NCI-H1436 (cell line): ENCODE measurements at places on chromosomes 4 and X.
A peak's percentile ranks its signal among the peaks of the same experiment; 100 is the strongest.

DNA sequence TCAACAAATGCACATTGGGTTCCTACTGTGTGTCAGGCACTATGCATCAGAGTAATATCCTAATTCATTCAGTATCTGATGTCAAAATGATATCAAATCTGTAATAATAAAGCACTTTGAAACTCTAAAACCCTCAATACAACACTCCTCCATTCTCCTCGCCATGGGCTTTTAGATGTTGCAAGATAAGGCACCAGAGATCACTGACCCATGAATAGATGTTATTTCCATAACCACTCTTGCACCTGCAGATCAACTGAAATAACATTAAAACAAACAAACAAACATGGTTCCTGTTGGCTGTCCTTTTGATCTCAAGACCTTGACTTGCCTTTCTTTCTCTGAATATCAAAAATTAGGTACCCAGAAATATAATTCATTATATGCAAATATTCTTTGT is 100.2 kb downstream of the MAB21L2 start:
- no peak for DNase-seq

DNA sequence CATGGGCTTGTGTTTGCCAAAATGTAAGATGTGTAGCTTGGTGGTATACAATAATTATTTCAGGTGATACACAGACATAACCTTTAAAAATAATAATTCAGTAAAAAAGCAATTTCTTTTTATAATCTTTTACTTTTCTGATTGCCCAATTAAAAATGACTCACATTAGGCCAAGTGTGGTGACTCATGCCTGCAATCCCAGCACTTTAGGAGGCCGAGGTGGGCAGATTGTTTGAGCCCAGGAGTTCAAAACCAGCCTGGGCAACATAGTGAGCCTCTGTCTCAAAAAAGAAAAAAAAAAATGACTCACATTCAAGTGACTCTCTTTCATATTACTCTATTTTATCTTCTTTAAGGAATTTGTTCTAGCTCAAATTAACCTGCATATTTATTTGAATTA is 449.4 kb upstream of the HTR2C start:
- no peak for DNase-seq

DNA sequence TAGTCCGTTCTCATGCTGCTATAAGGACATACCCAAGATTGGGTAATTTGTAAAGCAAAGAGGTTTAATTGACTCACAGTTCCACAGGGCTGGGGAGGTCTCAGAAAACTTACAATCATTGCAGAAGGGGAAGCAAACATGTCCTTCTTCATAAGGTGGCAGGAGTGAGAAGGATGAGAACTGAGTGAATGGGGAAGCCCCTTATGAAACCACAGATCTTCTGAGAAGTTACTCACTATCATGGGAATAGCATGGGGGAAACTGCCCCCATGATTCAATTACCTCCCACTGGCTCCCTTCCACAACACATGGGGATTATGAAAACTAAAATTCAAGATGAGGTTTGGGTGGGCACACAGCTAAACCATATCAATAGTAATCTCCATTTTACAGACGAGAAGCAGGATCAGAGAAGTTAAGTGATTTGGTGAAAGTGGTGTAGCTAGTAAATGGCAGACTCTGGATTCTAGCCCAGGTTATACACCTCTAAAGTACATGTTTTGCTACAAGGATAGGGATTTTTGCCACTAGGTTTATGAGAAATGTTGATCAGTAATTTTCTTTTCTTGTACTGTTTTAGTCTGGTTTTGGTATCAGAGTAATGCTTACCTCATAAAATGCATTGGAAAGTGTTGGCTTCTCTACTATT is 47.3 kb upstream of the C1GALT1C1 start:
- no peak for DNase-seq

DNA sequence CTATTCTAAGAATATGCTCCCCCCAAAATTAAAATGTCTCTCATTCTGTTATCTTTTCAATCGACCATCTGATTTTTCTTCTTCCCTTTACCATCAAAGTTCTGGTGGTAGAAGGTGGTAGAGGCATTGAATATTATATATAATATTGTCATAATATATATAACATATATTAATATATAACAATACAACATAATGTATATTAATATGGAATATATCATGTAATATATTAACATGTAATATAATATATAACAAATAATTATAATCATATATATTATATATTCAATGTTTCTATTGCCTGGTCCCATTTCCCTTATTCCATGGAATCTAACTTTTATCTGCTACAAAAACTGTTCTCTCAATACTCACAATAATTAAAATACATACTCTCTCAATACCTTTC is 40.6 kb downstream of the STPG2 start:
- DNase-seq: no peak

DNA sequence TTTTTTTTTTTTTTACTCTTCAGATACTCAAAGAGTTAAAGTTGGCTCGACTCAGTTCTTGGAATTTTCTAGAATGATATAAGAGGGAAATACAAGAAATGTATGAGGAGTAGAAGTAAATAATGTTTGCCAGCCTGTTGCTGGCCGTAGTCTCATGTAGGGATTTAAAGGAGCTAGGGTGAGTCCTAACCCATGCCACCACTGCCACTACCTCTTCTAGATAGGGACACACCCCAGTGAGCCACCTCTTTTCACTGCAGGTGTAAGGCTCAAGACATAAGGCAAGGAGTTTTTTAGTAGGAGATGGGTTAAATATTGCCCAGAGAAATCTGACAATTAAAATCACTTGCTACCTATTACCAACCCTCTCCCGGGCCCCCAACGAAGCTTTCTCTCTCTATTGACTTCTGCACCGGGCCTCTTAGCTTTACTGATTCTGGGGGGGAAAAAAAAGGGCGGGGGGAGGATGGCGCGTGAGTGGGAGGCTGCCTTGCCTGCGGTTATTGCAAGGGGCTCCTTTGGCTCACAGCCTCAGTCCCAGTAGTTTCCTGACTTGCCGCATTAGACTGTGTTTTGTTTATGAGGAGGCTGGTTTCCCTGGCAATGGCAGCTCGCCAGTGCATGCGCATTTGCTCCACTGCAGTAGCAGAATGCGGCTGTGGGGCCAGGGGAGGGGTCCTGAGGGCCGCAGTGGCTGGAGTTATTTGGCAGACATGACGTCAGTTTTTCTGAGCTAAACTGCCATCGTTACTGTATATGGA is 3.0 kb downstream of the LINC00632 start:
- DNase-seq: no peak

GRCh38 chr4:121767166-121767565 is 2.2 kb upstream of the SMIM43 start:
- DNase-seq: no peak

DNA sequence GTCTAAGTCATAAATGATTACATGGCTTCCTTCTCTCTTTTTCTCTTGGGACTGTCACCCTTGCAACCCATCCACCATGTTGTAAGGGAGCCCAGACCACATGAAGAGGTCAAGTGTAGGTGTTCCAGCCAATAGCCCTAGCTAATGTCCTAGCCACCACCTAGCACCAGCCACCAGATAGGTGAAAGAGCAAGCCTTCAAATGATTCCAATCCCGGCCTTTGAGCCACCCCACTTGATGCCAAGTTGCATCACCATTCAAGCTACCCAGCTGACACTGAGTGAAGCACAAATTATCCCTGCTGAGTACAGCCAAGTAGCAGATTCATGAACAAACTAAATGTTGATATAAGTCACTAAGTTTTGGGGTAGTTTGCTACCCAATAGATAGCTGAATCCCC is 274.3 kb downstream of the BCOR start:
- no peak for DNase-seq

DNA sequence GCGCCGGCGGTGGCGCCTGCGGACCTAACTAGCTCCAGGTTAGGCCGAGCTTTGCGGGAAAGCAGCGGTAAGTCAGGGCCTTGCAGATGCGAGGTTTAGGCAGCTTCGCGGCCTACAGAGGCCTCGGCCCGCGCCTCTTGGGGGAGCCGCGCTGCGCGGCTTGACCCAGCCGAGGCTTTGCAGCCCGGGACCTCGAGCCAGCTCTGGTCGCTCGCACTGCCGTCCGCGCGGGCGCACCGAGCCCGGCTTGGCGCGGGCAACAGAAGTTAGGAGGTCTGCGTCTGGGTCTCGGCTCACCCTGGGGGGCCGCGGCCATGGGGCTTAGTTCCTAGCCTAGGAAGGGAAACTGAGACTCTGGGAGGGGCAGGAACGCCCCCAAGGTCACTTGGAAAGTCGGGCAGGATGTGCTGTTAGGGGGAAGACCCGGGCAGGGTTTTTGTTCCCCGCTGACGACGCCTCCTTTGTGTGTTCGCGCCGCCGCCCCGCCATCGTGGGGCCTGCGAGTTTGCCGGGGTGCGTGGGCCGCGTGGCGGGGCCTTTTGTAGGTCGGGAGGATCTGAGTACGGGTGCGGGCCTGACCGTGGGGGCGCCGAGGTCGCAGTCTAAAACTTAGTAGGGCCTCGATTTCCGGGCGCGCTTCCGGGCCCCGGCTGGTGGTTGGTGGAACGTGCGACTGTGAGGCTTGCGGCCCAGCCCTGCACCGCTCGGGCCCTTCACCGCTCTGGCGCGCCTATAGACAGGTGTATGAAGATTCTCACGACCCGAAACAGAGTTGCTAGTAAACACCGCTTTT is 482 bp downstream of the RNF4 start:
- peak; percentile 12 for DNase-seq

GRCh38 chr4:159227984-159228383 is 125.1 kb downstream of the RAPGEF2 start:
- DNase-seq: no peak

- DNase-seq: no peak
Observed at GRCh38 chr4:78734441-78735162, 41.5 kb upstream of the BMP2K start.

DNA sequence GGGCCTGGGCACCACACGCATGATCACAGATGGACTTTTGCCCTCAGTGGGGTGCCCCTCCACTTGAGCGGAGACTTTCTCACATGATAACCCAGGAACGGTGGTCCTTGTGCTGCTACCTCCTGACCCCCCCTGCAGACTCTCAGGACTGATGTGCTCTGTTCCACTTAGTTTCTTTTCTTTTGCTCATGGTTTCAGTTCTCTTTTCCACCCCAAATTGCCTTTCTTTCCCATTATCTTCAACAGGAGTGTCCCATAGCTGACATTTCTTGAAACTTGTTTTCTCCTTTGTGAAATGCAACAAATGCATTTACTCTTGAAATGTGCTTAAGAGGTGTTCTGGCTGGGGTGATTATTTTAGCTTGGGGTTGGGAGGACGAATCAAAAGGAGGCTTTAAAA is 9.0 kb downstream of the MPC1L start:
- DNase-seq: no peak

- DNase-seq: no peak
Observed at GRCh38 chr4:113586072-113586471, 175.5 kb downstream of the CAMK2D start.

DNA sequence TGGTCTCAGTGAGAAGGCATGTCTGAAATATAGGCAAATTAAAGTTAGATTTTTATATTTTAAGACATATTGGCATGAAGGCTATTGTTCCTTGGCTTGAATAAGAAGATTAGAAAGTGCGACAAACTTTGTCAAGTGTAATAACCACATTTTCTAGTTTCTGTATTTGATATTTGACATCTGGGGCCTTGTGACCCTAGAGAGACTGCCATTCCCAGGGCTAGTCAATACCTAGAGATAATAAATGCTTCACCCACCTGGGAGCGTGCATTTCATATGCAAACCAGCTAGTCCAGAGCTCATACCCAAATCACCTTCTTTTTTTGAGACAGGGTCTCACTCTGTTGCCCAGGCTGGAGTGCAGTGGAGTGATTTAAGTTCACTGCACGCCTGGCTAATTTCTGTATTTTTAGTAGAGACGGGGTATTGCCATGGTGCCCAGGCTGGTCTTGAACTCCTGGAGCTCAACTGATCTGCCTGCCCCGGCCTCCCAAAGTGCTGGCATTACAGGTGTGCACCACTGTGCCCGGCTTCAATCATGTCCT is 62.6 kb downstream of the COQ2 start:
- no peak for DNase-seq

DNA sequence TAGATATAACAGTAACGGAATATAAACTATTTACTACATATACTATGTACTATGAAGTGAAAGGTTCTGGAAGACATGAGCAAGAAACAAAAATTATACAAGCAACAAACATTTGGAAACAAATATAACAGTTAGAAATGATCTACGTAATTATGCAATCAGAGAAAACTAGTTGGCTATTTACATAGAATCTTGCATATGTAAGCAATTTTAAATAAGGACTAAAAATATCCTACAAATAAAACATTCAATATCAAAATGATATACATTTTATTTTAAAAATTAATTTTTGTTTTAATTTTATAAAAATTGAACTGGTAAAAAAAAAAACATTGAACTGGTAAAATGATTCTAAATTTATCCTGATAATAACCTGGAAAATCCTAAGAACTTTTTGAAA is 642.5 kb upstream of the PCDH10 start:
- no peak for DNase-seq

DNA sequence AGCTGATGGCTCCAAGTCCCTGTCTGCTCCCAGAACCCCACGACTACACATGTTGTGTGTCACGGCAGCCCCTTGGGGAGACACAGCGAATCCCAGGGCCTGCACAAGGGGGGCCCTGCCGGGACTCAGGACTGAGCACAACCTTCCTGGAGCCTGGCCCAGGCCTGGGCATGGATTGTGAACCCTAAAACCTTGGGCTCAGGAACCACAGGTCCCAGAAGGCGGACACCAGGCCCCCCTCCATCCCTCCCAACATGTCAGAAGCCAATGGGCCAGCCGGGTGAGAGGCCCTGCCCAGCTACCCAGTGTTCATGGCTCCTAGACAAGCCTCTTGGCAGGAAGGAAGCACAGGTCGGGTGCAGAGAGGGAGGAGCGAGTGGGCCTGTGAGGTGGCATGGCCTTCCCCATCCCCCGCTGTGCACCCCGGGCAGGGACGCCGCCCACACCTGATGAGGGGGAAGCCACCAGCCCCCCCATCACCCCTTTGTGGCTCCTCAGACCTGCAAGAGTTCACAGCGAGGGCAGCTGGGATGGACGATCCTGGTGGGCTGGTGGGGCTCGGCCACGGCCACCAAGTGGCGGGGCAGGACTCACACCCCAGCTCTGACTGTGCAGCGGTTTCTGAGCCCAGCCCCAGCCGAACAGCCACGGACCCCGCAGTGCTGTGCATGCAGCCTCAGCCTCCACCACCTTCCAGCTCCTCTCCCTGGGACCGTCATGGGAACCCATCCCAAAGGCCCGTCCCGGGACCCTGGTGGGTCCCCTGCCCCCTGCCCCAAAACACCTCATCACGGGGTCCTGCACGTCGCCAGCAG is 3.7 kb downstream of the PDE6B start:
- no peak for DNase-seq

GRCh38 chr4:8285976-8286718 is 16.6 kb downstream of the HTRA3 start:
- DNase-seq: no peak

- peak; percentile 60 for DNase-seq
Observed at GRCh38 chr4:38387348-38387747, 276.7 kb upstream of the KLF3 start.

DNA sequence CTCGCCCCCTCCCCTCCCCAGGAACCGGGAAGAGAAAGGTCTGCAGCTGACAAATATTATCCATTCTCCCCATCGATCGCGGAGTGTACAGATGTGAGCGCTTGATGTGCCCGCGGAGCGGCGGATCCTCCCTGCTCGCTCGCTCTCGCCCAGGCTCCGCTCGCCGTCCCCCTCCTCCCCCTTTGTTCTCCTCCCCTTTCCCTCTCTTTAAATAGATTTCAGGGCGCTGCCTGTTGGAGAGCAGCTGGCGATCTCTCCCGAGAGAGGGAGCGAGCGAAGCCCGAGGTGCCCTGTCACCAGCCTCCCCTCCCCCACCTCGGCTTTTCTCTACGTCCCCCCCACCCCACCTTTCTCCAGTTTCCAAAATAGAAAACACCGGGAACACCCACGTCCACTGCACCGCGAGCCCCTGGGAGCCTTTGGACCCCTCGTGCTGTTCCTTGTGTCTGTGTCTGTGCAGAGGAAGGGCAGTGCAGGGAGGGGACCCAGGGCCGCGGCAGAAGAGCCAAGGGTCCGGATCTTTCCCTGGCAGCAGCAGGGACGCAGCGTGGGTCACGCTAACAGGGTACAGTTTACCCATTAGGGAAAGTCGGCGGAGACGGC is 56.6 kb upstream of the BCOR start:
- peak; percentile 68 for DNase-seq
